ENCODE measurements at places on chromosomes 5 and 9. TPM values are rescaled to one million over a fixed set of nuclear protein-coding genes. Genes with fewer than 3 reads are reported as not detected.

Gene ZNF618
- 0.33 TPM for total RNA-seq

Gene ECSCR
- 4.2 TPM for total RNA-seq

Gene LHX3
- not detected for total RNA-seq

Gene CATSPER3
- total RNA-seq, result 0.53 TPM

DNA sequence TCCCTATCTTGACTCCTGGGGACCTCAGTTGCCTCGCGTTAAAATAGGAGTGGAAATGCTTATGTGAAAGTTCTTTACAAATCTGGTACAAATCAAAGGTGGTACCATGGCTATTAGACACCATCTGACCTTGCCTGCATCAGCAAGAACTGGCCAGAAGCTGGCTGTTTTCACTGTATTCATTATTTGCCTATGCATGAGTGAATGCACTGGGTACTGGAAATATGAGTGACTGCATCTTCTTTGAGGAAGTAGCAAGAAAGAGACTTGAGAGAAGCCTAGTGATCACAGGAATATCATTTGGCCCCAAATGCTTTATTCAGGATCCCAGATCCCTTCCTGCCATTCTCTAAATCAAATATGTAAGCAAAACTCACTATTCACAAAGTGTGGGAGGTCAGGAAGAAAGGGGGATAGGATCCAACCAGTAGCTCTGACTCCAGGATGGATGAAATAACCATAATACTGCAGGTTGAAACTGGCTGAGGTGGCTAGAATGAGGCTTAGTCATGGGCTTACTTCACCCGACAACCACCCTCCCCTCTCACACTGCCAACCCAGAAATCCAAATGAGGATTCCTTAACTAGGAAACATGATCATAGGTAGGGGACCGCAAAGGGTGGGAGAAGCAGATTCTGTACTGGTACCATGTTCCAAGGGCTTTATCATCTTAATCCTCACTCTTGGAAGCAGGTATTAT is 56.7 kb downstream of the FAM114A2 start:
- no peaks in the 10 kb centered on the region for H3K36me3 ChIP-seq
- H3K4me1 ChIP-seq, result no peaks in the 10 kb centered on the region
- H3K27ac ChIP-seq, result no peak overlapping the region
- no peak for DNase-seq

DNA sequence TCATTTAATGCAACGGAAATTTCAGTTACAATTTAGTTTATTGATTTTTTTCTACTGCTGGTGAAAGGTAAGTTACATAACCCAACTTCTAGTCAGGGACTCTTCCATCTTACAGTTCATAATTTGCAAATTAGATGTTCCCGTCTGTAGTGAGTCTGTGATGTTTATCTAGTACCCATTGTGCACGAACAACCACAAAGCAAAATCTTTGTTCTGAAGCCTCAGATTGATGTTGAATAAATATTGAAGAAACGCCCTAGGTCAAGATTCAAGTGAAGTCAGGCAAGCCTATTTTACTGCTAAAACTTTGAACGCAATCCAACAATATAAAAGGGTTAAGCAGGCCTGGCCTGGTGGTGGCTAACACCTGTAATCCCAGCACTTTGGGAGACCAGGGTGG is 43.1 kb downstream of the BASP1 start:
- no peaks in the 10 kb centered on the region for H3K4me1 ChIP-seq
- H3K27ac ChIP-seq, result no peak overlapping the region
- H3K4me3 ChIP-seq, result no peak overlapping the region

- no peak for DNase-seq
- H3K4me3 ChIP-seq, result no peak overlapping the region
- H3K36me3 ChIP-seq, result no peaks in the 10 kb centered on the region
- H3K27me3 ChIP-seq, result no peaks in the 10 kb centered on the region
Measured at GRCh38 chr5:76807296-76807695, 11.5 kb upstream of the F2RL1 start.

GRCh38 chr5:134620634-134621033 is 12.0 kb downstream of the SAR1B start:
- peaks cover 15% of the 10 kb centered on the region for H3K4me1 ChIP-seq
- no peak for DNase-seq
- peaks cover 25% of the 10 kb centered on the region for H3K36me3 ChIP-seq
- H3K27ac ChIP-seq, result no peak overlapping the region
- H3K27me3 ChIP-seq, result no peaks in the 10 kb centered on the region
- H3K4me3 ChIP-seq, result no peak overlapping the region

DNA sequence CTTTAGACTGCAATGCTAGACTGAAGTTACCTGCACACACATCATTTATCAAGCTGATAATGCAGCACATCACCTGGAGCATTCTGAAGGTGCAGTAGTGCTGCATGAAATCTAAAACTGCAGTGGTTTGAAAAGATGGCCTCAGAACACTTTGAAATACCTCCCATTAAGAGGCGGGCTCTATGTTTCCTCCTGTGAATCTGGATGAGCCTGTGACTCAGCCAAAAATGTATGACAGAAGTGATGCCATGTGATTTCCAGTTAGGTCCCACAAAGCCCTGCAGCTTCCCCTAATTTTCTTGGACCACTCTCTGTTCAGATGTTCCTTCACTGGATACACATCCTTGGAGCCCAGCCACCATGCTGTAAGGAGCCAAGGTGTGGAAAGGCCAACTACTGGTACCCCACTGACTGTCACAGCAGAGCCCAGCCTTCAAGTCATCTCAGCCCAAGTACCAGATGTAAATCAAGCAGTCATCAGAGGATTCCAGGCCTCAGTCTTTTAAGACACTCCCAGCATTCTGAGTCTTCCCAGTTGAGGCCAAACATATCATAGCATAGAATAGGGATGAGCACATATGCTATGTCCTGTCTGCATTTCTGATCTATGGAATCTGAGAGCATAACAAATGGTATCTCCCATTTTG is 27.2 kb upstream of the DEPDC1B start:
- H3K36me3 ChIP-seq, result no peaks in the 10 kb centered on the region
- H3K27ac ChIP-seq, result no peak overlapping the region
- no peak overlapping the region for H3K4me3 ChIP-seq
- no peak for DNase-seq

DNA sequence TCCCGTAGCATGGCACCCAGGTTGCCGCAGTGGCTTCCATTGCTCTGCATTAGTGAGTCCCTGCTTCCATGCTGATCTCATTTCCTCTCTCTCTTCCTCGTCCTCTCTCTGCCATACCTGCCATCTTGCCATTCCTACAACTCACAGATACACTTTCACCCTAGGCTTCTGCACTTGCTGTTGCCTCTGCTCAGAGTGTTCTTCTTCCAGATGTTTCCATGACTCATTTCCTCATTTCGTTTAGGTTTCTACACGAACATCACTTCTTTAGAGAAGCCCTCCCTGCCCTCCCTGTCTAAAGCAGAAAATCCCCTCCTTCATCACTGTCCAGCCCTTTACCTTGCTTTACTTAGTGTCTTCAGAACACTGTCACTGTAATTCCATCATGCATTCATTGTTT is 115.2 kb upstream of the WWC1 start:
- no peak overlapping the region for H3K27ac ChIP-seq
- H3K36me3 ChIP-seq, result no peaks in the 10 kb centered on the region
- no peak for DNase-seq
- no peaks in the 10 kb centered on the region for H3K4me1 ChIP-seq
- H3K4me3 ChIP-seq, result no peak overlapping the region

DNA sequence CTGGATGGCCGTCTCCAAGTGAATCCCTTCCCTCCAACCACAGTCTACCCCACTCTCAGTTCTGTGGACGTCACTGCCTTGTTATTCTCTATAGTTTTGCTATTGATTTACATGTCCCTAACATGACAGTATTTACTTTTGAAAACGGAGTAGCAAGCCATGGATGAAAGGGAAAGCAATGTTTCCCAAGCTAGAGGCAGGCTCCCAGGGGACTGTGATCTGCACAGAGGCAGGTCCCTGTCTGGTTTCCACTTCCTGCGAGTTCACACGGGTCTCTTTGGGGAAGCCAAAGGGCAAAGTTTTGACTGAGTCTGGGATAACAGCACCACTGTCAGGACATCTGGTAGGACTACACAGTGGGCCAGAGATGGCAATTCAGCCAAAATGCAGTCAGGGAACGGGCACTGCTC is 12.7 kb downstream of the C9orf153 start:
- no peak overlapping the region for H3K4me3 ChIP-seq
- no peak overlapping the region for H3K27ac ChIP-seq
- peaks cover 3% of the 10 kb centered on the region for H3K4me1 ChIP-seq
- H3K36me3 ChIP-seq, result no peaks in the 10 kb centered on the region
- peaks cover 4% of the 10 kb centered on the region for H3K27me3 ChIP-seq
- no peak for DNase-seq

DNA sequence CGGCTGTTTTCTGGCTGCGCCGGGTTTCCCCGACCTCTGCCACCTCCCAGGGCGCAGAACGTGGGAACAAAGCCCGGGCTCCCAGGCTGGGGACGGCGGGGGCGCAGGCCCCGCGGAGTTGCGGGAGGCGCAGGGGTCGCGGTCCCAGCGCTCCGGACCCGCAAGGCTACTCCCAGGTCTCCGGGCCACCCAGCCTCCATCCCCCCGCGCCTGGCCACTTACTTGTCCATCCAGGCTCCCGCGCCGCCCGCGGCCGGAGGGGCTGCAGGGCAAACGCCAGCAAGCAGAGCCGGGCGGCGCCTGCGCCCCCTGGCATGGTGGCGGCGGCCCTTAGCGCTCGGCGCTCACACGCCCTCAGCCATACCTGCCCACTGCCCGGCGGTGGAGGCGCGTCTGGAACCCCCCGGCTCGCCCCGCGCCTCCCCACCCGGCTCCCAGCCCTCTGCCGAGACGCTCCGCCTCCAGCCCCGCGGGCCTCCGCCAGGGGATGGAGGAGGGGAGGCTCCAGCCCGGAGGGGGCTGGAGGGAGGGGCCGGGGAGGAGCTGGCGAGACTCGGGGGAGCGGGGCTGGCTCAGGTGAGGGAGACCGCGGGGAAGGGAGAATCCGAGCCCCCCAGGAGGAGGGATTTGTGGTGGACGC is at the start of gene ADAM19:
ADAM19 (minus strand) TSS at position 395 of the 640 bp plus-strand sequence; CDS start at position 316, 79 bp downstream.
- H3K4me1 ChIP-seq, result peaks cover 60% of the 10 kb centered on the region
- H3K4me3 ChIP-seq, result peak within 1 kb of the TSS; percentile 92
- H3K27ac ChIP-seq, result peak within 1 kb of the TSS; percentile 87
- H3K36me3 ChIP-seq, result peaks cover 41% of the 10 kb centered on the region
- no peaks in the 10 kb centered on the region for H3K27me3 ChIP-seq

GRCh38 chr9:21549251-21549765 is 67.2 kb upstream of the IFNE start:
- DNase-seq, result no peak
- no peaks in the 10 kb centered on the region for H3K36me3 ChIP-seq
- no peak overlapping the region for H3K27ac ChIP-seq
- no peaks in the 10 kb centered on the region for H3K4me1 ChIP-seq
- H3K27me3 ChIP-seq, result peaks cover 3% of the 10 kb centered on the region

DNA sequence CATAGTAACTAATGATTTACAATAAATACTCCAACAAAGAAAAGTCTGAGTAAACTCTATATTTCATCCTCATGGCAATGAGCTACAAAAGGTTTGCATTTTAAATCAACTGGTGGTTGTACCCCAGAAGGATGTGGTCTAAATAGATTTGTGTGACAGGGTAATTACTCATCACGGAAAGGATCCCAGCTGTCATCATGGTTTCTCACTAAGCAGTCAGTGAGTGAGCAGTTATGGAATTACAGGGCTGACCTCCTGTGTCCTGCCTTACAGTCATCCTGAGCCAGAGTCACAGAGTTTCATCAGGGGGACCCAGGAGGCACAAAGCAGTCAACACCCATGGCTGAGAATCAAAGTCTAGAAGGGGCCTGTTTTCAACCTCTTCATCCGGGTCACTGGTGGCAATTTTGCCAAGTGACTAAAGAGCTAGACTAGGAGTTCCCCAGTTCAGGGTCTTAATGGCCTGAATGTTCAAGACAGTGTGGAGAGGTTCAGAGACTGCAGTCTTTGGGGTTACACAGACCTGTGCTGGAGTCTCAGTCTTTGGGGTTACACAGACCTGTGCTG is 210.7 kb upstream of the SLC24A2 start:
- peak overlapping the region; percentile 88 for H3K27ac ChIP-seq
- H3K27me3 ChIP-seq, result peaks cover 1% of the 10 kb centered on the region
- DNase-seq, result peak; percentile 85

DNA sequence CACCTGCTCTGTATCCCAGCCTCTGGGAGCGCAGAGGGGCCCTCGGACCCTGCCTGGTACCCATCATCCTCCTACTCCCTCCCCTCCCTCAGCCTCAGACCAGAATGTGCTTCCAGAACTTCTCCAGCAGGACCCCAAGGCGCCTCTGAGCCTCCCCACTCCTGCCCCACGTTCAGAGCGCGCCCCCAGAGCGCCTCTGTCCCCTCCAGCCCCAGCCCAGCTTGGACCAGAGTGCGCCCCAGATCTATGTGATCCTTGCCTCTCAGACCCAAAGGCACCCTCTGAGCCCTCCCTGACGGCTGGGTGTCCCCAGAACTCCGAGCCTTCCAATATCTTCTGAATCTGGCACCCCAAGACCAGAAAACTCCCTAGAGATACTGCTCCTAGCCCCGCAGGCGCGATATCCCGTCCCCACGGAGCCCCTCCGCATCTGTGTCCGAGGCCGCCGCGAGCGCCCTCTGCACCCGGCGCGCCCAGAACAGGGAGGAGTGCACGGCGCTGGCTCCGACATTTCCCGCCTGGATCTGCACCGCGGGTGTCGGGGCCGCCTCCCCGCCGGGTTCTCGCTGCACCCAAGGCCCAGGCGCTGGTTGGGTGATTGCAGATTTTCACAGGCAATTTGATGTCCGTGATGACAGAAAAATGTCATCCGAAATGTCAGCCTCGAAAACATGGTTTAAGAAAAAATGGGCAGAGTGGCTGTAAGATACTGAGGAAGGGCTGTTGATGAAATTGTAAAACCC is 522 bp downstream of the BHMT start:
- DNase-seq, result no peak
- peaks cover 47% of the 10 kb centered on the region for H3K27me3 ChIP-seq
- H3K36me3 ChIP-seq, result no peaks in the 10 kb centered on the region
- H3K27ac ChIP-seq, result no peak overlapping the region

DNA sequence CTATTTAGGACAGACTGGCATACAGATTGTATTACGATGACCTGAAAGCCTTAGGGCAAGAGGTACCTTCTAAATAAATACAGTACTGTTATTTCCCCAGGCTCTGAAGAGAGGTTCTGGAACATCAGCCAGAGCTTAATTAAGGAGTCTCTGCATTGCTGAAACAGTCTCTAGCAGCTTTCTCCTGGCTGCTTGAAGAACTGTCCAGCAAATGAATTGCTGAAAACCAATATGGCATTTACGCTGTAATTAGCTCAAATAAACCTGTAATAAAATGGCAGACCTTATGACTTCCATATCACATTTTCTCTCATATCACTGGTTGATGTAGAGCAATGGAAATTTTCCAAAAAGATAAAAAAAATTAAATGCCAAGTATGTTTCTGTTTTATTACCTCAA is 636.3 kb downstream of the GABRG2 start:
- no peaks in the 10 kb centered on the region for H3K36me3 ChIP-seq
- H3K4me3 ChIP-seq, result no peak overlapping the region
- H3K27me3 ChIP-seq, result no peaks in the 10 kb centered on the region
- H3K4me1 ChIP-seq, result no peaks in the 10 kb centered on the region

DNA sequence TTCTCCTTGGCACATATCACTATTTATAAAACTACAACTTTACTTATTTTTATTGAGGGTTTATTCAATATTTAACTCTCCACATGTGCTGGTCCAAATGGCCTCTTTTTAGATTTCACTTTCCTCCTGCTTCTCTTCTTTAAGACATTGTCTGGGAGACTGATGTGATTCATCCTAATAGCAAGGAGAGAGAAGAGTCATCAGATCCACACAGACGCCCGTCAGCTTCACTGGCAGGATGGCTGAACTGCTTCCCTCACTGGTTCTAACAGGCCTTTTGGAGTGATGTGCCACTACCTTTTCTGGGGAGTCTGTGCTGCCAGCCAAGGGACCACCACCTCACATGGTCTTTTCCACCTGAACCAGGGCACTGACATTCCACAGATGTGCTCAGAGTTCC is 16.5 kb upstream of the ROR2 start:
- no peak overlapping the region for H3K4me3 ChIP-seq
- H3K27me3 ChIP-seq, result peaks cover 28% of the 10 kb centered on the region
- no peak for DNase-seq
- no peak overlapping the region for H3K27ac ChIP-seq
